ENCODE measurements at places on chromosomes 1 and 21. TPM values are rescaled to one million over a fixed set of nuclear protein-coding genes. Genes with fewer than 3 reads are reported as not detected.

DNA sequence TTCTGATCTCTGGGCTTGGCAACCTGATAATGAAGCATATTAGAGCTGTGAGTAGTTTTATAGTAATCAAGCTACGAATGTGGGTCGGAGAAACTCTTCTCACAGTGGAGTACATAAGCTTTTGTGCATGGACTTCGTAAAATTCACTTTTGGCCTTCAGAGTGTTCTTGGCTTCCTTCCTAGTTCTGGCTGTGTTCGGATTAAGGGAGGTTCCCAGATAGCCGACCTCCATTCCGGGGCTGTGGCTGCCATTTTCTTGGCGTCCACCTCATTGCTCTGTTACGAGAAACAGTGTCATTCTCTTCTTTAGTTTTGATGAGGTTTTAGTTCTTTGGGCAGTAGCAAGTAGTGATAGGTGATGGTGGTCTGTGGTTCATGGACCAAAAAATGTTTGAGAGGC is 26.3 kb downstream of the CAMTA1 start:
- H3K4me1 ChIP-seq, result peaks cover 10% of the 10 kb centered on the region
- no peak overlapping the region for H3K4me3 ChIP-seq
- H3K27me3 ChIP-seq, result no peaks in the 10 kb centered on the region
- no peak overlapping the region for H3K27ac ChIP-seq
- H3K36me3 ChIP-seq, result no peaks in the 10 kb centered on the region
- DNase-seq, result no peak

OR2L5 gene
- not detected for total RNA-seq

REN gene
- not detected for total RNA-seq

PLA2G2D gene
- not detected for total RNA-seq
